ENCODE measurements at places on chromosomes 4 and X.

DNA sequence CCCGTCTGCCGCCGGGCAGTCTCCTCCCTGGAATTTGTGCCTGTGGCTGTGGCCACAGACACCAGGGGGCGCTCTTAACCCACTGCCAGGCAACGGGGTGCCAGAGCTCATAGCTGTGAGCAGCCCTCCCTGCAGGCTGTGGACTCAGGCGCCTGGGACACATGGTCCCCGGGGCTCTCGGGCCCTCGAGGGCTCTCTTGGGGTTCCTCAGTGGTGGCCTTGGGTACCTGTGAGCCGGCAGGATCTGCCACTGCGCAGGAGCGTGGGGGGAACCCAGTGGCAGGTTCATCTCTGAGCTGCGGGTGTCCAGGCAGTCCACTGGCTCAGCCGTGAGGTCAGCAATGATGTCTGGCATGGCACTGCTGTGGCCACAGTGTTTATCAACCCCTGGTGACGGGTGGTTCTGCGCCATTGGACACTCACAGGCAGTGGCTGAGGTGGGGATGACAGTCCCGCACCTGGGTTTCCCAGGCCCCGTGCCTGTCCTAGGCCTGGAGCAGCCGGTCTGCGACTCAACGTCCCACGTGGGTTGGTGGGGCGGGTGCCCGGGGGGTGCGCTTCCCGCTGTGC, 37.2 kb downstream of the PCGF3 start:
- peak; percentile 78 for DNase-seq

GRCh38 chrX:53077207-53078197, 4.7 kb upstream of the TSPYL2 start:
- DNase-seq: no peak

- DNase-seq: no peak
Measured at GRCh38 chr4:55979562-55979961, 30.8 kb downstream of the CEP135 start.

DNA sequence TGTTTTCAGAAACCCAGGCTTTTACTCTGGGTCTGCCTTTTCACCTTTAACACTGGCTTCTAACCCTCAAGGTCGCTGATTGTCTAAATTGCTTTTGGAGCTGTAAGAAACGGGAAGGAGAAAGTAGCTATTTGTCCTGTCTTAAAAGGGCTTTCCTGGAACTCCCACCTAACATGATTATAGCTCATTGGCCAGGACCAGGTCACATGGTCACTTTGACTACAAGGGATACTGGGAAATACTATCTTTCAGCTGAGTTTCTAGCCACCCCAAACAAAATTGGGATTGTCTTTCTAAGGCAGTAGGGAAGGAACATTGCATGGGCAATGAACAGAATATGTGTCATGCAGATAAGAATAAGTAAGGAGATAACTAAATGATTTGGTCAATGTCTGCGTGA, 106.7 kb upstream of the ARHGAP24 start:
- DNase-seq: no peak

GRCh38 chr4:174388461-174389145, 104.9 kb downstream of the CEP44 start:
- no peak for DNase-seq

DNA sequence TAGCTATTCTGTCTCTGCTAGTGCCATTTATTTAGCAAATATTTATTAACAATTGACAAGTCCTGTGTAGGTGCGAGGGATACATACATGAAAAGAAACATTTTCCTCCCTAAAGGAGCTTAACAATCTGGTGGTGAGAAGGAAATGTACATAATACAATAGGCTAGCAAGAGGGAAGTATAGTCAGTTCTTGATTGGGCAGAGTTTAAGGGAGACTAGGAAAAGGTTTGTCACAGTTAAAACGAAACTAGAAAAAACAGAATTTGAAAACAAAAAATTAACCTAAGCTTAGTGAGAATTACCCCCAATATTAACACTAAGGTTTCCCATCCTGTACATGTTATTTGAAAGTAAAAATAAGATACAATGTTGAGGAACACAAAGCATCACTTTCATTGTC, 8.6 kb upstream of the MAML3 start:
- no peak for DNase-seq

DNA sequence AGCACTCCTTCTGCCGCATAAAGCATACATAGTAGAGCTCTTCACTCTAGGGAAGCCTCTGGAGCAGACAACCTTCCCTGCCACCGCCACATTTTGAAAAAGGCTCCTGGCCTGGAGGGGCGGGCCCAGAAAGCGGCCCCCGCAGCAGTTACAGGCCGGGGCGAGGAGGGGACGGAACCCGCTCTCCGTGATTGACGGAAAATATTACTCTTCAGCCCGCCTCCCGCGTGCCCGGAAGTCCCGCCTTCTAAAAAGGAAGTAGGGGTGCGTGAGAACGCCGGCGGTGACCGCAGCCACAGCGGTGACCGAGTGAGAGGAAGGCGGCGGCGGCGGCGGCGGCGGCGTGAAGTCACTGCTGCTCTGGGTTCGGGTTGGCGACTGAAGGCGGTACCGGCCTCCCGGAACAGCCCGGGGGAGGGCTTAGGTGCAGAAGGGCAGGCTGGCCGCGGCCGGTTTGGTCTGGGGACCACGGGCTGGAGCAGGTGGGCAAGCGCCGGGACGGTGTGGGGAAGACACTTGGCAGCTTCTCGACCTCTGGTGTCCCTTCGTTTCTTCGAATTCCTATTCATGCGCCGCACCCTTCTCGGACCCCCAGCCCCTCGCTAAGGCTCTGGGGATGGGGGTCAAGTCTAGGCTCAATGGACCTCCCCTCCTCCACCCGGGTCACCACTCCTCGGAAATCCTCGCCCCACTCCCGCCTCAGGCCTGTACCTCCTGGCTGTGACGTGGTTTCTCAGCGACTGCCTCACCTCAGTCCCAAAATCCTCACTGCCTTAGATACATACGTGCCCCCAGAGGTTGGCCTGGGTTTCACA, at the start of gene HCCS:
HCCS (plus strand) TSS at position 296 of the 815 bp plus-strand sequence. CDS start 729 bp downstream, outside the sequence.
- DNase-seq: peak; percentile 90

DNA sequence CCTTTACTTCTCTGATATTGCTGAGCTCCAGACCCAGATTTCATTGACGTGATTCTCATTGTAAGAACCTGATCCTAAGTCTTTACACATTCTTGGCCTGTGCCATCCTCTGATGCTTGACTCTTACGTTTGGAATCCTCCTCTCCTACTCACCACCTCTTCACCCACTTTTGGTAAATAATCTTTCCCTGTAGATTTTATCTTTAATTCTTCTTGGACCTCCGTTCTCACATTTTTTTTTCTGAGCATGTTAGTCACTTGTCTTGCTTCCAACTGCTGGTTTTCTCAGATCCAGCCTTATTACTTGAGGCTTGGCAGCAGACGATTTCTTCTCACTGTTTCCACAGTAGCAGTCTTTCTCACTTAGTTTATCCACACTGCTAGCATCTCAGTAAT, 12.4 kb upstream of the SH3RF1 start:
- no peak for DNase-seq

DNA sequence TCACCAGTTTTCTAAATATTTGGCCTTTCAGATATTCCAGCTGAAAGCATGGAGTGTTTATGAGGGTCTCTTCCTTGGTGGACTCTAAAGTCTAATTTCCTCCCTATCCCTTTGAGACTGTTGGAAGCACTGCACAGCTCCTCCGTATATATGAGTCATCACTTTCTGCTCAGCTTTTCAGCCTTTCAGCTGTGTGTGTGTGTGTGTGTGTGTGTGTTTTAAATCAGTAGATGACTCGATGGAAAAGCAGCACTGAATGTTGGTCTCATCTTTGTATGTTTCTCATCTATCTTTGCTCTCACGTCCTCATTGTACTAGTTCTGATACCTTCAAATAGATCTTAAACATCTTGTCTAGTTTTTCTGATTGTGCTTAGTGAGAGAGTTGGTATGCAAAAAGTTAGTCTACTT, 81.6 kb downstream of the ZFX start:
- DNase-seq: no peak

GRCh38 chrX:130999360-130999759, 58.8 kb upstream of the ARHGAP36 start:
- DNase-seq: no peak

GRCh38 chrX:38754102-38754790, 47.0 kb upstream of the MID1IP1 start:
- no peak for DNase-seq

DNA sequence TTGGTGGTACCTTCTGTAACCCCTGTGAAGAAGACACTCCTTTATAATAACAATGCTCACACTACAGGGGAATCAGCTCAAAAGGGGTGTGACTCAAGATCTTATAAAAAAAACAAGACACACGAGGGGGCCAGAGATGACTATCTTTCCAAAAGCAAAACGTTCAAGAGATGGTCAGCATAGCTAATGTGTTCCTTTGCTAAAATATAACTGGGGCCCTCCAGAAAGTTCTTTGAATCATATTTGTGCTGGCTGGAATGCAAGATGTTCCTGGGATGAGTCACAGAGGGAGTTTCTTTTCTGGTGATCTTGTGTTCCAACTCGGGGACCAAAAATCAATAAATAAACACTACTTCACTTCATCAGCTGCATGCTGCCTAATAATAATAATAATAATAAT, 46.5 kb downstream of the RAI2 start:
- no peak for DNase-seq

DNA sequence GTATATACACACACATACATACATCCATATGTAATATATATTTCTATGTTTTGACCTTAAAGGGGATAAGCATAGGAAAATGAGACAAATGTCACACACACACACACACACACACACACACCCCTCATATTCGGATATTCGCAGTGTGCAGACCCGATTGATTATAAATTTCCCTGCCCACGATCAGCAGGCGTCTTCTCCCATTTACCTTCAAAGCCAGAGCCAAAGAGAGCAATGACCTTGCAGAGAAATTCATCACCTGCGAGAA, 488 bp downstream of the GPRIN3 start:
- no peak for DNase-seq

DNA sequence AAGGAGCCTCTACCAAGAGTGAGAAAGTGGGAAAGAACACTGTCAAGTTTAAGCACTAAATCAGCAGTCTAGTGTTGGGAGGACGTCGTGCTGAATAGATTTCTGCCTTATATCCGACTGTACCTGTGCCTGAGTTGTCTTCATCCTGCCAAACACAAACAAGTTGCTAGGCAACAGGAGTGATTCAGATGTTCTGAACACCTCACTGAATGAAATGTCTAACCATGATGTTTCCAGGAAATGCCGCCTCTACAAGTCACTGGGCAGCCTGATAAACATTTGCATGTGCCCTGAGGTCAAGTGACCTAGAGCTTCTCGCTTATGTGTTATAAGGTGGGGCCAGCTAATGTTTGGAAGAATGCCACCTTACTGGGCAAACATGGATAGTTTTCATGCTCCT, 37.9 kb downstream of the SGMS2 start:
- no peak for DNase-seq

DNA sequence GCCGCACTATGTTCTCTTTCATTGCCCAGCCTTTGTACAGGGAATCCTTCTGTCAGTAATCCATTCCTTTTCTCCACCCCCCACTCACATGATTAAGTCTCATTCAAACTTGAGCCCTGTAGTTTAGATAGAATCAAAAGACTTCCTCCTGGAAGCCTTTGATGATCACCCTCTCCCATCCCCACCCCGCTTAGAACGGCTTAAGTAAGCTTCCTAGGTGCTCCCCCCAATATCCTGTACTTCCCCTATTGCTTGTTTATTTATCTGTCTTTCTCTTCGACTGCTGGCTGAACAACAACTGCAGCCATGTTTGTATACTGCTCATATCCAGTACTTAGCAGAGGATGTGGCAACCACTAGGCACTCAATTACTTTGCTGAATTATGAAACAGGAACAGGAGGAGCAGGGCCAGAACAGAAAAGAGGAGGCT, 38.5 kb upstream of the GPC3 start:
- DNase-seq: no peak

DNA sequence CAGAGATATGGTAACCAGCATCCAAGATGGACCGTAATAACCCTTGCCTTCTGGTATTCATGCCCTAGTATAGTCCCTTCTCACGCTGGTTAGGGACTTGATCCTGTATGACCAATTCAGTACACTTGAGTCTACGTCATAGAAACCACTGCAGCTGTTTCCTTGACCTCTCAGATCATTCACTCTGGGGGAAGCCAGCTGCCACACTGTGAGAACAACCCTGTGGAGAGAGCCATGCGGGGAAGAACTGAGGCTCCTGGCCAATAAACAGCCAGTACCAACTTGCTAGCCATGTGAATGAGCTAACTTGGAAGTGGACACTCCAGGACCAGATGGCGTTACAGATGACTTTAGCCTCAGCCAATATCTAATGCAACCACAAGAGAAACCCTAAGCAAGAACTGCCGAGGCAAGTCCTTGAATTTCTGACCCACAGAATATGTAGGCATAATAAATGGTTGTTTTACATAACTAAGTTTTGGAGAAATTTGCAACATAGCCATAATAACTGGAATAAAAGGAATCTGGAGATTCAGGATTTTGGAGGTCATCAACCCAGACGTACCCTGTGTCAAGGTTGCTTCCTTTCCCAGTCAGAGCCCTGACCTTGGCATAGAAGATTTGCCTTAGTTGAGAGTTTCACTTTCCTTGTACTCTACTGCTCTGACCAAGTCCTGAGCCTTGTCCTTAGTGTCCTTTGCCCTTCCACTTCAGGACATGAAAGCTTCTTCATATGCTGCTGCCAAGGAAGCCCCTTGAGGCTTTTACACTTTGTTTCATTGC, 87.3 kb upstream of the ZNF81 start:
- no peak for DNase-seq

GRCh38 chr4:71136071-71136470, 142.6 kb downstream of the DCK start:
- no peak for DNase-seq

- DNase-seq: no peak
Measured at GRCh38 chrX:134010690-134011089, 25.3 kb upstream of the GPC3 start.

- DNase-seq: no peak
Measured at GRCh38 chr4:5874811-5875449, 18.0 kb downstream of the CRMP1 start.

GRCh38 chr4:172838111-172838510, 330.5 kb upstream of the GALNT7 start:
- no peak for DNase-seq

GRCh38 chr4:67522851-67523671, 22.2 kb downstream of the CENPC start:
- no peak for DNase-seq

GRCh38 chrX:54423161-54423888, 16.9 kb upstream of the TSR2 start:
- no peak for DNase-seq

DNA sequence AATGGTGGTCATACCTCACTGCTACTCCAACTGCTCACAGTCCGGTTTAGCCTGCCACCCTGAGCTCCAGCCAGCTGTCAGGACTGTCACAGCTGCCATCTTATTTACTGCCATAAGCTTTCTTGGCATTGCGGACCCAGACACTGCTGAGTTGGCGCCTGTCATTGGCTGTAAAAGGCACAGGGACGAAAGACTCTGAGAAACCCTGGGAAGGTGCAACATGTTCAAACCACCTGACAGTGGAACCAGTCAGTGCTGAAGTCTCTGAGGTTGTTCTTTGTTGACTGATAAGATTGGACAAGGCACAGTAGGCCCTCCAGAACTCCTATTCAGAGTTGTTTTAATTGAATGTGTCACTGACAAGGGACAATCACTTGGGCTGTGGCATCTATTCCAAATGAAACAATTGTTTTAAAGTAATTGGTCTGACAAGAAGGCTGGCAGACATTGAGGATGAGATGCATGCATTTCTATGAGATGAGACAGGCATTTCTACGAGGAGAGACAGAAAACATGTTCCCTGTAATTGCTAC, 927.8 kb downstream of the STPG2 start:
- DNase-seq: no peak

All from Right ventricle myocardium superior (tissue), 1 donor.